ENCODE measurements at places on chromosomes 13 and 19.

GRCh38 chr13:97752961-97753668 is 200.4 kb upstream of the IPO5 start:
- no peaks in the 10 kb centered on the region for H3K36me3 ChIP-seq
- H3K27me3 ChIP-seq: no peaks in the 10 kb centered on the region
- no peak overlapping the region for H3K4me3 ChIP-seq

GRCh38 chr19:47657719-47658118 is 48.8 kb downstream of the BICRA start:
- H3K27ac ChIP-seq: no peak overlapping the region
- no peaks in the 10 kb centered on the region for H3K27me3 ChIP-seq
- no peak for DNase-seq
- no peak overlapping the region for H3K4me3 ChIP-seq
- peaks cover 8% of the 10 kb centered on the region for H3K36me3 ChIP-seq
- H3K4me1 ChIP-seq: peaks cover 40% of the 10 kb centered on the region

DNA sequence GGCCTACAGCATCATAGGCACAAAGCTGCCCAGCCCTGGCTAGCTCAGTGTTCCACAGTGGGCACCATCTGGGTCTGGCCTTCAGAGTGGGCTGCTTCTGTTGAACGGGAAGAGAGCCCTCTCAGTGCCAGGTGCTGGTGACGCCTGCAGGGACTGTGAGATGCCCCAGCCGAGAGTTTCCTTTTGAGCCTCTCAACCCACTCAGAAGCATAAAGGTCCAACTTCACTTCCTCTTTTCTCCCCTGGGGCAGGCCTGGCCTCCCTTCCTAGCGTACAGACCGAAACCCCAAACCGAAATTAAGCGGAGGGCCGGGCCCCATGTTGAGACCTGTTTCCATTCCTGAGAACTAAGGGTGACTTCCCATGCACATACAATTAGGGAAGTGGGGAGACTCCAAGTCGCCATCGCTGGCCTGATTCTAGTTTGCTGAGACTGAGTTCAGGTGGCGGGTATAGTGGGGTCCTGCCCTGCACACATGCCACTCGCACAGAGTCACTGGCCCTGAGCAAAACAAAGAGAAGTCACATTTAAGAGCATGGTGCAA is 6.9 kb downstream of the RAB8A start:
- peaks cover 54% of the 10 kb centered on the region for H3K36me3 ChIP-seq
- no peak overlapping the region for H3K4me3 ChIP-seq
- no peak for DNase-seq
- no peak overlapping the region for H3K27ac ChIP-seq
- no peaks in the 10 kb centered on the region for H3K27me3 ChIP-seq

DNA sequence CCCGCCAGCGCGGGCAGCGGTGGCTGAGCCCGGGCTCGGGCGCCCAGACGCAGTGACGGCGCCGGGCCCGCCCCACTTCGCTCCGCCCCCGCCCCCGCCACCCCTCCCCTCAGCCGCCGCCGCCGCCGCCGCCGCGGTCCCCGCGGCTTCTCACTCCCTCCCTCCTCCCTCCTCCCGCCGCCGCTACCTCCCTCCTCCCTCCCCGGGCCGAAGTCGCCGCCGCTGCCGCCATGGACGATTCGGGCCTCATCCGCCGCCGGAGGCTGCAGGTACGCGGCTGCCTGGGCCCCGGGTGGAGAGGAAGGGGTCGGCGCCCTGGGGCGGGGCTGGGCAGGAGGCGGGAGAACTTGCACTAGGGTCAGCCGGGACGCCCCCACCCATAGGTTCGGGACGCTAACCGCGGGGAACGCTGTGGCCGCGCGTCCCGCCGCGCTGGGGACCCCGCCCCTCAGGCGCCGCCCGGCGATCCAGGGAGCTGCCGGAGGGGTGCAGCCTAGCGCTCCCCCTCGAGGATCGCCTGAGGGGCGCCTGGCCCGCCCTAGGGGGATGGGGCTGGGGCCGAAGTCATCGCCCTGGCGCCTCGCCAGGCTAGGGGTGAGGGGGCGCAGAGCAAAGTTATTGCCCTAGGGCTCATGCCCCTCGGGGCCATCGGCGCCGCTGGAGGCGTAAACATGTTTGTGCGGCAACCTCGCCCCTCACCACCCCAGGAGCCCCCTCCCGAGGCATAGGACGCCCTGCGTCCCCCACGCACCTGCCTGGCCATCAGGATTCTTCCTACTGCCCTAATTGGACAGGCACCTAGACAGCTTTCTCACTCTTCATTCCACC is 427 bp downstream of the RTBDN start:
- H3K36me3 ChIP-seq: no peaks in the 10 kb centered on the region
- no peak for DNase-seq
- H3K27ac ChIP-seq: no peak overlapping the region
- H3K4me3 ChIP-seq: peak overlapping the region; percentile 51
- H3K4me1 ChIP-seq: peaks cover 14% of the 10 kb centered on the region

DNA sequence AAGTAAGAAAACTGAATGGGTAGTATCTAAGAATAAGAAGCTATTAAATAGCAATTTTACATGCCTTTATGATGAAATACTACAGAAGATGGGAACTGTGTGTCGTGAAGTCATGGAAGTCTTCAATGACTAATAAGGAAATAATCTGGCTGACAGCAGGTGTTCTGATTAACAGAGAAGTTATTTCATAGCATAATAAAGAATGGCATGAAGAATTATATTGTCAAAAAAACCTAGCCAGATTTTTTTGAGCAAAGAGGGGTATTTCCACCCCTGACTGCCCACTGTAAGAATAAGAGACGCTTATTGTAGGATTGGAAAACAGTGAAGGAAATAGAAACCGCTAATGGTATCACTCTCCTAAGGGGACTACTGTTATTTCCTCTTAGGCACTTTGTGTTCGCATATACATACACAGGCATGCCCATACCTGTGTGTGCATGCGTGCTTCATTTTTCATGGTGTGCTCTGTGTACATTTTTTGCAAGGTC is 318.8 kb downstream of the SHISA2 start:
- DNase-seq: peak; percentile 24
- no peaks in the 10 kb centered on the region for H3K36me3 ChIP-seq
- H3K27ac ChIP-seq: no peak overlapping the region
- H3K4me3 ChIP-seq: no peak overlapping the region

DNA sequence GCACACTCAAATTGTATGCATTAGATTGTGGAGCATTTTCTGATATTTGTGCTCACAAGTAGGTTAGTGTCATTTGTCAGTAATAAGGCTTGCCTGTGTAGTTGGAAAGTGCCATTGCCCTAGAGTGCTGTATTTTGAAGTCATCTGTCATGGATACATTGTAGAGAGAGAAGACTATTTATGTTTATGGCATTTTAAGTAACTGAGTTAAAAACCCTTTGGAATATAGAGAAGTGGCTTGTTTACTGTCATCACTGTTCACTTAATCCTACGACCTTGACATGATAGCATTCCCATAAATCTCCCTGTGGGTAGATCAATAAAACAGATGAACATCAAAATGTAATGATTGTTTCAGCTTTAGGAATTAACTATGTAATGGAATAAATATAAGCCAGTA is 110.6 kb downstream of the MAB21L1 start:
- no peak overlapping the region for H3K27ac ChIP-seq
- H3K4me1 ChIP-seq: no peaks in the 10 kb centered on the region
- no peak for DNase-seq
- no peak overlapping the region for H3K4me3 ChIP-seq

DNA sequence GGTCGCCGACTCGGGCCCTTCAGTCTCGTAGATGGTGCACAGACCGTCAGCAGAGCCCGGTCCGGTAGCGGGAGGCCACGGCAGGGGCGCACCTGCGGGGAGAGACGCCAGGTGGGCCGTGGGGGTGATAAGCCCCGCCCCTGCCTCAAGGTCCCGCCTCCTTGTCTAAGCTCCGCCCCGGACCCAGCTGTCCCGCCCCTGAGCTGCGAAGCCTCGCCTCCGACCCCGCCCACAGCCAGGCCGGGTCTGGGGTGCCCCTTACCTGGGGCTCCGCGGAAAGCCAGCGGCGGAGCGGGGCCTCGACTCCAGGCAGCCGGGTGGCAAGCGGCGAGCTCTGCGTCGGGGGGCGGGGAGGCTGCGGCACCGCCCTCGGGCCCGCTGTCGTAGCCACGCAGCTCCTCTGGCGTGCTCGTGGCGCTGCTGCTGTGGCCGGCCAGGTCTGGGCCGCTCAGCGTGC is 4.7 kb downstream of the PRR36 start:
- H3K4me1 ChIP-seq: peaks cover 53% of the 10 kb centered on the region
- H3K36me3 ChIP-seq: no peaks in the 10 kb centered on the region
- H3K4me3 ChIP-seq: peak overlapping the region; percentile 53
- peaks cover 31% of the 10 kb centered on the region for H3K27me3 ChIP-seq
